ENCODE measurements at places on chromosomes 3 and 15.

DNA sequence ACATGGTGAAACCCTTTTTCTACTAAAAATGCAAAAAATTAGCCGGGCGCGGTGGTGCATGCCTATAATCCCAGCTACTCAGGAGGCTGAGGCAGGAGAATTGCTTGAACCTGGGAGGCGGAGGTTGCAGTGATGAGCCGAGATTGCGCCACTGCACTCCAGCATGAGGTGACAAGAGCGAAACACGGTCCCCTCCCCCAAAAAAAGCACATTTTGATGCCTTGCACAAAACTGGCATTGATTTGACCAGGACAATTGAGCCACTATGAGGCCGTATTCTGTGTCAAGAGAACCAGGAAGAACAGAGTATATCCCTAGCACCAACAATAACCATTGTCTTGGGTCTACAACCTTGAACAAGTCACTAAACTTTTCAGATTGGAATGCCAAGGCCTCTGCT lies 50.6 kb downstream of the SH3BP5 start:
- DNase-seq, result no peak

- DNase-seq, result no peak
Measured at GRCh38 chr3:100993309-100993708, at the start of gene ABI3BP. ABI3BP (minus strand) TSS chr3:100993421; CDS start chr3:100993384, 37 bp downstream.

GRCh38 chr15:31792611-31793199 lies 237.6 kb upstream of the CHRNA7 start:
- no peak for DNase-seq

DNA sequence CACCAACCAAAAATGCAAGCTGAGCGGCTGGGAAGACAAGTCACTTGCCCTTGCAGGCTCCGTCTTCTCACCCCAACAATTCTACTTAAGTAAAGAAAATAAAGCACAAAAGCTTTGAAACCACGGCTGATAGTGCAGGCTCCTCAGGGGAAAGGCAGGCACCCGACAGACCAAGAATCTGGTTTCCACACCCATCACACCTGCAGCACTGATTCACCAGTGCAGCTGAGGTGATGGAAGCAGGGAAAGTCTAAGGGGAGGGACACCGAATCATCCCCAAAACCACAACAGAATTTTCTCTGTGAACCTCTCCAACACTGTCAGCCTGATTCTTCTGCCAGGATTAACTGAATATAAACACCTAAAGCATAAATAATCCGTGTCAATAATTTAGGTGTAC lies 62.0 kb upstream of the NSMCE3 start:
- no peak for DNase-seq

DNA sequence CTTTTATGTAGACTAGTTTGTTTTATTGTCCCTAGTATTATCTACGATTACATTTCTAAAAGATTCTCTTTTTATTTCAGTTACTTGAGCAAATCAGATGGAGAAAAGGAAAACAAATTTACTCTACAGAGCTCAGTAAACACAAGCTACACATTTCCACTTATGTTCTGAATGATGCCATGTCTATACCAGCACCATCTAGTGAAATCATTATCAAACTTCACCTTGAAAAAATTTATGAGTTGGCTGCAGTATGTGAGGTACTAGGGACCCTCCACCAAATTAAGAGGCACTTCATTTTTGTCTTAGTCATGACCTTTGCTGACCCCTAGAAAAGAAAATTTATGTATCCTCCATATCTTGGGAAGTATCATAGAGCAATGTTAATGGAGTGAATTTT lies 827.4 kb downstream of the SI start:
- DNase-seq, result no peak

GRCh38 chr3:43317461-43318316 lies 31.3 kb downstream of the SNRK start:
- DNase-seq, result no peak

DNA sequence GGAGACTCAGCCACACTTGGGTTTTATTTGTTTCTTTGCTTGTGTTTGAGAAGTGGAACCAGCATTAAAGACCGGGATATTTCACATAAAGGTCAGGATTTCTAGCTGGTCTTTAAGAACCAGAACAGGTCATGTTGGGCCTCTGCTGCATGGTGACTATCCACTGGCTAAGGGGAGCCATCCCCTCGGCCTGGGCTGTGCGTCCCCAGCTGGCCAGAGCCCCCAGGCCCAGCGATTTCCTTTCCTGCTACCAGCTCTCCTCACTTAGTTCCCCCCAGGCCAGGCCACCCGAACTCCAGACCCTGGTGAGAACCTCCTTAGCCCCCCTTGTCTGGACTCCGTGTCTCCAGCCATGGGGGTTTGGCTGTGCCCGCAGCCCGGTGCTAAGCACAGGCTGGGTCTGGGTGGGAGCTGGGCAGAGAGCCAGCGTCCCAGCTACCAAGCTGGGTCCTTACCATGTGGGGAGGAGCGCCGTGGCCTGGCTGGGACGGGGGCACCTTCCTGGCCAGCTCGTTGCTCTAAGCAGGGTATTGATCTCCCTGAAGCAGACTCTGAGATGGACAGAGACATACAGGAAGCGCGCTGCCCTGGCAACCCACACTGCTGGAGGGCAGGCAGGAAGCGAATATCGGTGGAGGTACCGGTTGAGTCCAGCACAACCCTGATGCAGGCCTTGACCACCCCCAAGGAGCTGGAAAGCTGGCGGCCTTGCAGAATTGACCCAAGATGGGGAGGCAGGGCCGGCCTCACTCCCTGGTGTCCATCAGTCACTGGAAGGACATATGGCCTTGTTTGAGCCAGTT lies 49.4 kb downstream of the KLF15 start:
- no peak for DNase-seq

GRCh38 chr3:160748787-160749186 lies 7.2 kb upstream of the PPM1L start:
- no peak for DNase-seq

DNA sequence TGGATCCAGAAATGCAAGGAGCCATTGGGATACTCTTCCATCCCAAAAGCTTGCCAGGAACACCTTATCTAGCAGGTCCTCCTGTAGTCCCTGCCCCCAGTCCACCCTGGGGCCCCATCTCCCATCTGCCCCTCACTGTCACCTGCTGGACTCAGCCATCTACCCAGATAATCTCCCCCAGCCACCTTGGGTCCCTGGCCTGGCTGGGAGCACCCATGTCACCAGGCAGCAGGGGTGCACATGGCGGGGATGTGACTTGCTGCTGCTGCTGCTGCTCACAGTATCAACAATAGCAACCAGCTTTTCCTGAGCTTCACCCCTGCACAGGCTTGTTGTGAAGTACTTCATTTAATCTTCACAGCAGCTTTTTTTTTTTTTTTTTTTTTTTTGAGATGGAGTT lies 12.6 kb downstream of the PTH1R start:
- no peak for DNase-seq

DNA sequence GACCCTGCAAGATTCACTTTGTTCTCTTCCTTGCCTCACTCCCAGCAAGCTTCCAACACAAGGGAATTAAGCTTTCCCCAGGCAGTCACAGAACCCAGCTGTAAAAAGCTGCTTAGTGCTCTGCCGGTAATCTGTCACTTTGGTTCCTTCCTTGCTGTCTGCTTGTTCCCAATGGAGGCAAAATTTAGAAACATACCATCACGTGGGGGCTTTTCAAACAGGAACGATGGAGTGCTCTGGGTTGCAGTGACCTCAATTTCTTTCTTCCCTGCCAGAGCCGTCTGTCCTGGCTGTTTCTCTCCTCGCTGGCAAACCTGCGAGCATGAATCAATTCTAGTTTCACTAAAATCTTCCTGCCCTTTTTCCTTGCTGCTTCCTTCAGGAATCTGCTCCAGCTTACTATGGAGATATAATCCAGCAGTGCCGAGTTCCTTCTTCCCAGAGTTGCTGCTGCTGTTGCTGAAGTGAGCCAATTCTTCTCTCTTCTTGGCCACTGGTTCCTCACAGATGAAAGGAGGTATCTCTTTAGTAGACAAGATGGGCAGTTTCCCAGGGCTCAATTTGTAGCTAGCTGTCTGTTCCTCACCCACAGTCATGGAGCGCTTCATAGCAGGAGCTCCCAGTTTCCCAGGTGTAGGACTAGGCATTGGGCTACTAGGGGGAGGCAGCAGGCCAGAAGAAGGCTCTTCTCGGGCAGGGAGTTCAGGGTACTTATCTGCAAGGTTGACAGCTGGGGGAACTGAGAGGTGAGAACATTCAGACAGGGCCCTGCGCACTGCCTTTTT lies 88.1 kb downstream of the DHX30 start:
- DNase-seq, result no peak

GRCh38 chr3:152364237-152364636 lies 95.5 kb downstream of the MBNL1 start:
- DNase-seq, result no peak

DNA sequence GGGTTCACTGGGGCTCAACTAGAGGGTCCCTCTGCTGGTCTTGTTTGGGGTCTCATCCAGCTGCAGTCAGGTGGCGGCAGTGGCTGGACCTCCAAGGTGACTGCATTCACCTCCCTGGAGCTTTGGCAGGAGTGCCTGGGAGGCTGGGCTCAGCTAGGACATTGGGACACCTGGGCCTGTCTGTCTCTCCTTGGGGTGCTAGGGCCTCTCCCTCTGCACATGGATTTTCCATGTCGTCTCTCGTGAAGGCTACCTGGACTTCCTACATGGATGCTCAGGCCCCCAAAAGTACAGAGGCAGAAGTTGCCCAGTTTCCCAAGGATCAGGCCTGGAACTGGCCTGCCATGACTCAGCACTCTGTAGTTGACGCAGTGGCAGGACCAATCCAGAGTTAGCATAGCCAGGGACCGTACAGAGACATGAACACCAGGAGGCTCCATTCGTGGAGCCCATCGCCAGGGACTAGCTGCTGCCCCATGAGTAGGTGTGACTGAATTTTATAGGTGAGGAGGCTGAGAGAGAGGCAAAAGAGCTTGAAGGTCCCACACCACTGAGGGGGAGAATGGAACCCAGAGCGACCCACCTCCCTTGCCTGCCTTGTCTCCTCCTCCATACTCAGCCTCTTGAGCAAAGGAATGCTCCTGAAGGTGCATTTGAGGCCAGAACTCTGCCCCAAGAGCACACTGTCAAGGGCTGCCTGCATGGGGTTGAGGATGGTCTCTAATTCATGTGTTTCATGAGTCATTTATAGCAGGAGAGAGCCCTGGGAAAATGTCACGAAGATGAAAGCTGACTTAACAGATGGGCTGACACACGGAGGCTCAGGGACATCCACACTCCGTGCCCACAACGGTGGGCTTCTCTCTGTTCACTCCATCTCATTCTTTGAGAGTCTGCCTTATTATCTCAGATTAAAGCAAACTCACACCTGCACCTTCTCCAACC lies 13.0 kb upstream of the ALDH1A3 start:
- no peak for DNase-seq

GRCh38 chr3:43996379-43997301 lies 245.0 kb upstream of the TOPAZ1 start:
- DNase-seq, result peak; percentile 15

- DNase-seq, result no peak
Measured at GRCh38 chr3:9119331-9119730, 130.1 kb downstream of the SRGAP3 start.

DNA sequence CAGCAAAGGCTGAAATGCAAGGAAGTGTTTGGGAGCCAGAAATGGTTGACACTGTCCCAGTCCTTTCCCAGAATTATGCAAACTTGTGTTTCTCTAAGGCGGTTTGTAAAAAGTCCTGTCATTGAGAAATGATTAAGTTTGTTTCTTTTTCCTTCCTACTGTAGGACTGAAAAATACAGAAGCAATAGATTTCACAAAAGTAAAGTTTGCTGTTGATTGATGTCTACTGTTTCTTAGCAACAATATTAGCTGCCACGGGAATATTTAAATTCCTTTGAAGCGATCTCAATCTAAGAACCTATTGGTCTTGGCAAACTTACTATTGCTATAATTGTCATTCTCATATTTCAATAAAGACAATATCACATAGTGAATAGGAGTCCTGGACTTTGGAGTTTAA lies 100.7 kb upstream of the IL12A start:
- DNase-seq, result no peak

GRCh38 chr3:113275583-113275928 lies 64.2 kb downstream of the BOC start:
- no peak for DNase-seq

Measured in stimulated activated CD4-positive, alpha-beta T cell treated with anti-CD3 and anti-CD28 coated beads, Interleukin-4, amount 100 ng/mL, for 48 hours (primary cell).